NCI-H187 treated with DMSO at 0.1 percent for 48 hours (cell line): ENCODE measurements at places on chromosomes 4 and X.

- DNase-seq, result no peak
These were observed 106.1 kb upstream of the TLL1 start for GRCh38 chr4:165766976-165767375.

GRCh38 chr4:39178706-39179105, 3.6 kb upstream of the WDR19 start:
- no peak for DNase-seq

DNA sequence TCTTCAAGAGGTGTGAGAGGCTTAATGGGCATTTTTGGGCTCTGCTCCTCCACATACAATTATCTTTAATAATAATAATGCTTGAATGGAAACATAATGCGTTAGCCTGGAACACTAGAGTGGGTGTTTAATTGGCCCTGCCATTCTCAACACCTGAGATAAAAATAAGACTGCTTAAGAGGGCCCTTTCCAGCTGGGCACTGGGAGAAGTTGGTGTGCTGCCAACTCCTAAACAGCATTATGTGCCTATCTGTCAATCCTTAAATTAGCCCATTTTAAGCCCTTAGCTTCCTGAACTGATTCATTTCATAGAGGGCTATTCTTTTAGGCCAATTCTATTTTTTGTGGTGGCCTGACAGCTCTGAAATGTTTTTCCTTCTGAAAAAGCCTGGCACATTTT, 211.1 kb upstream of the ZIC3 start:
- DNase-seq, result no peak

- no peak for DNase-seq
These were observed 55.1 kb downstream of the ZNF330 start for GRCh38 chr4:141275834-141276233.
